DMS153 (cell line): ENCODE measurements at places on chromosomes 5 and 9.
A peak's percentile ranks its signal among the peaks of the same experiment; 100 is the strongest.

DNA sequence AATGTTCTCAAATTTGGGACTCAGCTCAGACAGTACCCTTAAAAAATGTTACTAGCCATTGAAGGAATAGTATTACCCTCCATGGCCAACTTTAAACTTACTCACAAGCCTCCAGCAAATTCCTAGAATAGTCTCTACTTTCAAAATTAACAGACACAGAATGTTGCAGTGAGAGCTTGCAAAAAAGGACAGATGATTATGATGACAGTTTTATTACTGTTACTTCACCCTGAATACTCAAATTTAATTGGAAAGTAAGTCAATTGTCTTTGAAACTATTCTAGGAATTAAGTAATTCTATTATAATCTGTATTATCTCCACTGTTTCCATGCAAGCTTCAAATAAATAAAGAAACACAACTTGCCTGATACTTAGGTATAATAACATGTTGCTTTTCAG lies 288.3 kb downstream of the SLF1 start:
- no peak for DNase-seq

DNA sequence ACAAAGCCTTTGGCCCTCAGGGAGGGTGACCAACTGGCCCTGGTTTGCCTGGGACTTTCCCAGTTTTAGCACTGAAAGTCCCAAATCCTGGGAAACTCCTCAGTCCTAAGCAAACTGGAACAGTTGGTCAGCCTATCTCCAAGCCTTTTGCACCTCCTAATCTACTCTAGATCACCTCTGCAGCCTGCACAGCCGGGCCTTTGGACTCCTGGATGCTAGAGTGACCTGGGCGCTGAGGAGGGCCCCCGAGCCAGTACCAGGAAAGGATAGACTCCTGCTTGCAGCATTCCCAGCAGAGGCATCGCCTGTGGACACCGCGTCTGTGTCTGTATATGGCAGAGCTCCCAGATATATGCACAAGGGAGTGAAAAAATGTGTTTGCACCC lies 15.1 kb downstream of the IRF1 start:
- no peak for DNase-seq

DNA sequence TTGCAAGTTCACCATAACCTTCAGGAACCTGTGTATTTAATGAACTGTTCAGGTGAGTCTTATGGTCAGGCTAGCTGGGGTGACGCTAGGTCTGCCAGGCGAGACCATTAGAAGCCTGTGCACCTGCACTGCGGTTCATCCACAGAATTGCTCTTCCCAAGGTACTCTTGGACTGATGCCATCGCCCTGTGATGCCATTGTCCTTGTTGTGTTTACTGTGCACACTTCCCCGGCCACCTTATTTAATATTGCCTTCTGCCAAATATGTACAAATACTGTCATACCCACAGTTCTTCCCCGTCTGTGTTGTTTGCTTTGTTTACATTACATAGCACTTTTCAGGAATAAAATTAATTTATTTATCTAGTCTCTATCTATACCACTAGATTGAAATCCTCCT lies 66.3 kb downstream of the RCL1 start:
- DNase-seq: peak; percentile 71

DNA sequence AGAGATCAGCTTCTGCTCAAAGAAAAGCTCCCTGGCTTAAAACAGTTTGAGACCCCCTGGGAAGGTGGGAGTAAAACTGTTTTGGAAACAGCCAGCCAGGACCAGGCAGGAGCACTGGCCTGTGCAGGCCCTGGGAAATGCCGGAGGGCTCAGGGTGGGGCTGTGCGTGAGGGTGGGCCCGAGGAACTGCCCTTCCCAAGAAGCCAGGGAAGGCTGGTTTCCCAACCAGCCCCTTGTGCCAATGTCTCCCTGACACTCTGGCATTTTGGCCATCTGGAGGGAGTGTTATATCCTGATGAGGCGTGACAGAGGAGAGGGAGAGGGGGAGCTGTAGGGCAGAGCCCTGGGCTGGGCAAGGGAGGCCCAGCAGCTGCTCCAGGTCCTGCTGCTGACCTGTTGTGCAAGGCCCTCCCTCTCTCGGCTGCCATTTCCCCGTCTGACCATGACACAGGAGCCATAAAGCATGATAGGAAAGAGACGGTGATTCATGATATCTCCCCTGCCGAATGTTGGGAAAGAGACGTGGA lies 16.1 kb downstream of the OLFML2A start:
- no peak for DNase-seq

- DNase-seq: no peak
These were observed 12.7 kb downstream of the MRRF start for GRCh38 chr9:122277285-122277897.

GRCh38 chr9:123608104-123608503 lies 252.1 kb downstream of the CRB2 start:
- DNase-seq: no peak

DNA sequence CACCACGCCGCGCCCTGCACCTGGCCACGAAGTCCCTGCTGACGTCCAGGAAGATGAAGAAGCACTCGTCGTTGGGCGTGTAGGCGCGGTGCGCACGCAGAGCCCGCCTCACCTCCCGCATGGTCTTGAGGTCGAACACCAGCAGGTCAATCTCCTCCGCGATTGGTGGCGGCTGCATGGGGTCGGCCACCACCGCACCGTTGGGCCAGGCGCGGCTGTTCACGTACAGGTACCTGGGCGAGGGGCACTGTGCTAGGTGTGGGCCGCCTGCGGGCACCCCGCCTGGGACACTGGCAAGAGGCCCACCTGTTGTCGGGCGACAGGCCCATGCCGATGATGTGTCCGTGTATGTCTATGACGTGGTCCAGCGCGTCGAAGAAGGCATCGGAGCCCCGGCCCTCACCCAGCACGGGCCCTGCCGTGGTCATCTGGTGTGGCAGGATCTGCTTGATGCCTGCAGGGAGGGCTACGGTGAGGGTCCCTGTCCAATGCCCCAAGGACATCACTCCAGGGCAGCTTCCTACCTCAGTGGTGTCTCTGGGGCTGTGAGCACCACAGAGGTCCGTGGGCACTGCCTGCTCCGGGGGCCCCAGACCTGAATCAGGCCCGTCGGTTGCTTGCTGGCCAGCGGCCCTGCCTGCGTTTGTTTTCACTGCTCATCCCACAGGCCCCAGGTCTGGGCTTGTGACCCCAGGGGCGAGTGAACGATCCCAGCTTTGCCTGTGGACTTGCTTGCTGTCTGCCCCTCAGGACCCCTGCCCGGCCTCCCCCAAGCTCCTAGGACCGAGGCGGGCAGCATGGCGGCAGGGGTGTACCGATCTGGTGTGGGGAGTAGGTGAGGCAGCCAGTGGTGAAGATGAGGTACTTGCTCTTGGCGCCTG lies 3.1 kb downstream of the FBXW5 start:
- no peak for DNase-seq

DNA sequence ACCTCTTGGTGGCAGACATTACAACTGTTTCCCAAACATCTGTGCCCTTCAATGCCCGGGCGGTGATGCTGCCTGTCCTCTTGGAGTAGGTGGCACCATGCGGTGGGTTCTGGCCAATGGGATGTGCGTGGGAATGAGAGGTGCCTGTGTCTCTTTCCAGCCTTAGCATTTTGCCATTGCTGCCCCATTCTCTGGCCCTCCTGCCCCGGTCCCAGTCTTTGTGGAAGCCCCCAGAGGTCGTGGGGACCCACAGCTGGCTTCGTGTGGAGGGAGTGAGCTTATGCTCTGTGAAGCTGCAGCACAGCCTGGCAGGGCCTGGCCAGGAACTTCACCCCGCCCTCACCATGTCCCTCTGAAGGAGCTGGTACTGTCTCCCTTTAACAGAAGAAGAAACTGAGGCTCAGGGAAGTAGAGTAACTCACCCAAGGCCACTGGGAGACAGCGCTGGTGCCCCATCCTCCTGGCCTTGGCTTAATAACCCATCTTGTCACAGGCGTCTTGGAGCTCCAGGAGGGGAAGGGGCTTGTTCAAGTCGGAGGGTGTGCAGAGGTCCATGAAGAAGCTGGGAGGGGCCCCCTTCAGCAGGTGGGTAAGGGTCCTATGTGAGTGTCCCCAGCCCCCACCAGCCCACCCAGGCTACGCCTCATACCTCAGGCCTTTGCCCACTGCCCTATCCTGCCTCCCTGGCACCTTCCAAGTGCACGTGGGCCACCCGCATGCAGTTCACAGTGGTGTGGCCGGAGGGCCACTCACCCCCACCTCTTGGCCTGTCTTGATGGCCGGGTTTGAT lies 173.6 kb downstream of the GAPVD1 start:
- no peak for DNase-seq

- peak; percentile 41 for DNase-seq
These were observed 45.9 kb upstream of the PJA2 start for GRCh38 chr5:109455598-109456096.

DNA sequence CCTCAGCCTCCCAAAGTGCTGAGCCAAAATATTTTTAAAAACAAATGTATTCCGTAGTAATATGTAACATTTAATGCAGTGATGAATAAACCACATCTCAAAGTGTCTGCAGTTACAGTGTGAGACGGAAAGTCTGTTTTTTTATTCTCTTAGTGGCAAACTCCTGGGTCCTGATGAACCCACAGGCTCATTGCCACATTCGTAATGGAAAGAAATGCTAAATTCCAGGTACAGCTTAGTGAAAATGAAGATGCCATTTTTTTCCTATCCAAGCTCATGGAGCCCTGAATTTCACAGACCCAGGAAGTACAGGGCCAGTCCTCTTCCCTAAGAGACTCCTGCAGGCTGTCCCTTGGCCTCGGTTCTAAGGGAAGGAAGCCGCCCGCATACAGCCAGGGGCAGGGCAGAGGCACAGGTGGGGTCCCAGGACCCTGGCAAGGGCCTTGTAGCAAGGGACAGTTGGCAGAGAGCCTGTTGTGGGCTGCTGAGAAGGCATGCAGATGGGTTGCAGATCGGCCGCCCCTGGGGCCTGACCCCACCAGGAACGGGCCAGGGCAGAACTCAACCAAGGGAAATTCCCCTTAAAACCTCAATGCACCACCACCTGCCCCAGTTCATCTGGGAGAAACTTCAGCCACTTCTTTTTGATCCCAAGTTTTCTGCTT lies 36.2 kb downstream of the IPPK start:
- no peak for DNase-seq

GRCh38 chr5:172414531-172415361 lies 39.6 kb downstream of the SH3PXD2B start:
- DNase-seq: no peak

- no peak for DNase-seq
These were observed 60.0 kb downstream of the RAB14 start for GRCh38 chr9:121141706-121142105.

- peak; percentile 13 for DNase-seq
These were observed 297.1 kb downstream of the KCTD16 start for GRCh38 chr5:144467792-144468191.

- DNase-seq: no peak
These were observed 22.5 kb downstream of the MUSK start for GRCh38 chr9:110691002-110691549.

GRCh38 chr5:39080168-39080567 lies 6.0 kb upstream of the RICTOR start:
- DNase-seq: no peak

GRCh38 chr5:6737043-6737941 lies 24.1 kb downstream of the TENT4A start:
- DNase-seq: no peak

DNA sequence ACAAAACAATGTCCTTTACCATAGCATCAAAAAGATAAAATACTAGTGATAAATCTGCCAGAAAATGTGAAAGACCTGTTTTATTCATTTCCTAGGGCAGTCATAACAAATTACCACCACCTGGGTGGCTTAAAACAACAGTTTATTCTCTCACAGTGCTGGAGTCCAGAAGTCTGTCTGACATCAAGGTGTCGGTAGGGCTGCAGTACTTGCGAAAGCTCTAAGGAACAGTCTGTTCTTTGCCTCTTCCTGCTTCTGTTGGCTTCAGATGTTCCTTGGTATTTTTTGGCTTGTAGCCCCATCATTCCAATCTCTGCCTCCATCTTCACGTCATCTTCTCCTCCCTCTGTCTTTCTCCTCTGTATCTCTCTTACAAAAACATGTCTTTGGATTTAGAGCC lies 51.0 kb downstream of the PTPDC1 start:
- DNase-seq: no peak

- DNase-seq: no peak
These were observed 536 bp downstream of the FEM1C start for GRCh38 chr5:115544043-115544435.

GRCh38 chr5:88405783-88406182 lies 137.1 kb upstream of the TMEM161B start:
- DNase-seq: no peak

- no peak for DNase-seq
These were observed 136.9 kb upstream of the PRR16 start for GRCh38 chr5:120327180-120327579.

DNA sequence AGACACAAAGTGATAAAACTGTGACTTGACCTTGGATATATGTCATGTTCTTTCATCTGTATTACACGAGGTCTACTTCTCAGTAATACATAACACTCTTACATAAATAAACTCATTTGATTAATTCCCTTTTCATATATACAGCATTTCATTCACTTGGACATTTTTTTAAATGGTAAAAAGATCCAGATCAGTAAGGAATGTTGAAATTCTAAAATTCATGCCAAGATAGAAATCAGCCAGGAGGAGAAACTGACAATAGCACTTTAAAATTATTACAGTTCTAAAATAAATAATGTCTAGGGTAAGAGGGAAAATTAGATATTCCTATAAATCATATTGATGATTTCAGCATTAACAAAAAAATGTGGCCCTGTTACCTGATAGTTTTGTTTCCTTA lies 46.2 kb upstream of the POU5F2 start:
- DNase-seq: no peak

DNA sequence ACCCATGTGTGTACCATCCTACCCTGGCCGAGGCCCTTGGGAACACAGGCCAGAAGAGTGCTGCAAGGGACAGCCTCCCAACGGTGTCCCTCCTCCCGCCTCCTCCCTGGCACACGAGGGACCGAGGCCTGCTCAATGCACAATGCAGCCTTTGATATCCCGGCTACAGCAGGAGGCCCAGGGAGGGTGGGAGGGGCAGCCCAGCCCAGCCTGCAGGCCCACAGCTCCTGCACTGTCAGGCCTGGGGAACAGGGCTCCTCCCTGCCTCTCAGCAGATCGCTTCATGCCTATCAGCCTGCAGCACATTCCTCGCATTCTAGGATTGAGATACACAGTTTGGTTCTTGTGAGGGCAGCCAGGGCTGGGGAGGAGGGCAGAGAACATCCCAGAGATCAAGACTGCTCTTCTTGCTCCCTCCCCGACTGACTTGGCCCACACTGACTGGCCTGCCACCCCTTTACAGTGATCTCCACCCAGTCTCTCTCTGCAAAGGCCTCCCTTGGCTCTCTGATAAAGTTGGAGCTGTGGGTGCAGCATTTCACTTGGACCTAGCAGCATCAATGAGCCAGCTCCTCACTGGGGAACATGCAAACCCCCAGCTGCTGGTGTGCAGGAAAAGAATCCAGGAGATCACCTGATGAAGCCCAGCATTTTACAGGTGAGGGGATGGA lies at the start of gene SH3TC2:
SH3TC2 (minus strand) TSS at position 46 of the 671 bp plus-strand sequence; CDS start at position 6, 40 bp downstream.
- no peak for DNase-seq

DNA sequence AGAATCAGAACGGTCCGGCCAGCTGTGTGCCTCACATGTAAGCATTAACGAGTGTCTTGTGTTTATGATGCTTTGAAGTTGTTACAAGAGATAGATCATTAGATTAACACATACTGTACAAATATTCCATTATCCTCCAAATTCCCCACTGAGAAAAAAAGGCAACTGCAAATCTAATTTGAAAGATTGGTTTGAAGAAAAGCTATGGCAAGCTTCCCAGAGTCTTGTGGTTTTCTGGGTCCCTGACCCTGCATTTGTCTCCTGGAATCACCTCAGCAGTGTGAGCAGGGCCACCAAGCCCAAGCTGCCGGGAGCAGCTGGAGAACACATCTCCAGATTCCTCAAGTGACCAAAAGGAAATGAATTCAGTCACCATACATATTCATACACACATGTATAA lies 36.9 kb upstream of the ADAMTS16 start:
- DNase-seq: no peak
